ENCODE measurements at places on chromosomes 4 and X. TPM values are rescaled to one million over a fixed set of nuclear protein-coding genes. Genes with fewer than 3 reads are reported as not detected.

Gene ARAP2
- polyA plus RNA-seq = 44.2 TPM

Gene CTAG1A
- polyA plus RNA-seq = not detected

Gene RADX
- 2.4 TPM for polyA plus RNA-seq

Gene BRS3
- polyA plus RNA-seq = not detected

Gene FOXP3
- polyA plus RNA-seq = 1.6 TPM

Gene AR
- polyA plus RNA-seq = not detected

Gene MMRN1
- polyA plus RNA-seq = 0.33 TPM

Gene SLC34A2
- not detected for polyA plus RNA-seq

Gene LUZP4
- polyA plus RNA-seq = not detected

Gene EDA
- 1.1 TPM for polyA plus RNA-seq

Gene AFM
- not detected for polyA plus RNA-seq

Gene UGT2B17
- polyA plus RNA-seq = not detected

Gene PAGE4
- not detected for polyA plus RNA-seq

Gene CENPVL1
- not detected for polyA plus RNA-seq

Gene GLUD2
- polyA plus RNA-seq = 0.20 TPM

Gene SATL1
- polyA plus RNA-seq = not detected

Gene EDA2R
- polyA plus RNA-seq = not detected

Gene TMSB15A
- polyA plus RNA-seq = not detected

Gene USP17L15
- not detected for polyA plus RNA-seq

Gene SPATA4
- polyA plus RNA-seq = not detected

Gene TBX22
- not detected for polyA plus RNA-seq

Gene KCNIP4
- 0.12 TPM for polyA plus RNA-seq

Gene MTNR1A
- polyA plus RNA-seq = not detected

Gene CXCL10
- not detected for polyA plus RNA-seq

Gene INTU
- not detected for polyA plus RNA-seq

Gene GRIA3
- polyA plus RNA-seq = not detected

Gene SLC7A11
- not detected for polyA plus RNA-seq

Gene GLRA2
- polyA plus RNA-seq = not detected

Gene ERAS
- polyA plus RNA-seq = not detected

Gene GLOD5
- polyA plus RNA-seq = not detected

Gene MAGEC2
- polyA plus RNA-seq = not detected

Gene NR0B1
- not detected for polyA plus RNA-seq

Gene TMPRSS11B
- not detected for polyA plus RNA-seq

Gene KIF4A
- polyA plus RNA-seq = not detected

Gene ZMAT1
- 2.5 TPM for polyA plus RNA-seq

Gene MSX1
- polyA plus RNA-seq = not detected

Gene PAPSS1
- 30.9 TPM for polyA plus RNA-seq

Gene GAGE2A
- not detected for polyA plus RNA-seq

Gene SCML1
- 0.67 TPM for polyA plus RNA-seq

Gene ADH6
- not detected for polyA plus RNA-seq

Gene GATA1
- polyA plus RNA-seq = not detected

Gene TMPRSS11D
- not detected for polyA plus RNA-seq

Gene SPARCL1
- not detected for polyA plus RNA-seq

Gene OTC
- polyA plus RNA-seq = not detected

Gene PDGFC
- polyA plus RNA-seq = not detected

All from CD8-positive, alpha-beta memory T cell (primary cell).